AG08396 (cell line): ENCODE measurements at places on chromosomes 1 and 21.

- DNase-seq = no peak
These were observed 15.5 kb upstream of the SNX27 start for GRCh38 chr1:151596166-151596953.

GRCh38 chr1:96982118-96982517 lies 260.5 kb downstream of the PTBP2 start:
- DNase-seq = no peak

- peak; percentile 50 for DNase-seq
These were observed 19.9 kb downstream of the ATP8B2 start for GRCh38 chr1:154344977-154345837.

DNA sequence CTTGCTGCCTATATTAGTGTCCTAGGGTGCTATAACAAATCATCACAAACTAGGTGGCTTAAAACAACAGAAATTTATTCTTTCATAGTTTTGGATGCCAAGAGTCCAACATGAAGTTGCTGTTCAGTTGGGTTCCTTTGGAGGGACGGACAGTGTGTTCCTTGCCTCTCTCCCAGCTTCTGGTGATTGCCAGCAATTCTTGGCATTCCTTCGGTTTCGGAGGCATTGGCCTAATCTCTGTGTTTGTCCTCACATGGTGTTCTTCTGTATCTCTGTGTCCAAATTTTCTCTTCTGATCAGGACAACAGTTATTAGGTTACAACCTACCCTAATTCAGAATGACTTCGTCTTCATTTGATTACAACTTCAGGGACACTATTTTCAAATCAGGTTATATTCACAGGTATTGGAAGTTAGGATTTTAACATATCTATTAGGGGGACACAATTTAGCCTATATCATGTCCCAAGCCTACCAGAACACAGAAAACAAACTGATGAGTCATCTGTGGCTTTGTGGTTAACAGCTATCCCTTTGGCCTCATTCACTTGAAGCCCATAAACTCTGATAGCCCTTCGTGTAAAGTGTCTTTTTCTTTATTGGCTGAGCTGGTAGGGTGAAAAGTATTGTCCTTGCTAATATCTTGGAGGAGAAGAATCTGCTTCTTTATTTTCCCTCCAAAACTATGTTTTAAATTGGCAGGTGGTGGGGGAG lies 83.2 kb upstream of the PAPPA2 start:
- DNase-seq = no peak

DNA sequence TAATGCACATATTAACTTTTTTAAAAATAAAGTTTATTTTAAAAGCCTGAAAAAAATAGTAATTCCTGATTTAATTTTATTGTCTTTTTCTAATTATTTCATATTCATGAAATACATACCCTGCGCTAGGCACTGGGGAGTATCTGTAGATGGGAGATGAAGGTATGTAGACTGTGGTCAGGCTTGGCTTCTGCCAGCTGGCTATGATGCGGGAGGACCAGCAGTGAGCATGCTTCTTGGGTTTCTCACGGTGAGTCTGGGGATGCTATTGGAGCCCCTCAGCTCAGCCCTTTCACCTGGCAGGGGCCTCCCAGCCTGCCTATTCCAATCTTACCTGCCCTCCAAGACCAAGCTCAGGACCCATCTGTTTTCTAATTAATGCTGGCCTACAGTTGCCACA lies 138.4 kb downstream of the NOS1AP start:
- DNase-seq = no peak

DNA sequence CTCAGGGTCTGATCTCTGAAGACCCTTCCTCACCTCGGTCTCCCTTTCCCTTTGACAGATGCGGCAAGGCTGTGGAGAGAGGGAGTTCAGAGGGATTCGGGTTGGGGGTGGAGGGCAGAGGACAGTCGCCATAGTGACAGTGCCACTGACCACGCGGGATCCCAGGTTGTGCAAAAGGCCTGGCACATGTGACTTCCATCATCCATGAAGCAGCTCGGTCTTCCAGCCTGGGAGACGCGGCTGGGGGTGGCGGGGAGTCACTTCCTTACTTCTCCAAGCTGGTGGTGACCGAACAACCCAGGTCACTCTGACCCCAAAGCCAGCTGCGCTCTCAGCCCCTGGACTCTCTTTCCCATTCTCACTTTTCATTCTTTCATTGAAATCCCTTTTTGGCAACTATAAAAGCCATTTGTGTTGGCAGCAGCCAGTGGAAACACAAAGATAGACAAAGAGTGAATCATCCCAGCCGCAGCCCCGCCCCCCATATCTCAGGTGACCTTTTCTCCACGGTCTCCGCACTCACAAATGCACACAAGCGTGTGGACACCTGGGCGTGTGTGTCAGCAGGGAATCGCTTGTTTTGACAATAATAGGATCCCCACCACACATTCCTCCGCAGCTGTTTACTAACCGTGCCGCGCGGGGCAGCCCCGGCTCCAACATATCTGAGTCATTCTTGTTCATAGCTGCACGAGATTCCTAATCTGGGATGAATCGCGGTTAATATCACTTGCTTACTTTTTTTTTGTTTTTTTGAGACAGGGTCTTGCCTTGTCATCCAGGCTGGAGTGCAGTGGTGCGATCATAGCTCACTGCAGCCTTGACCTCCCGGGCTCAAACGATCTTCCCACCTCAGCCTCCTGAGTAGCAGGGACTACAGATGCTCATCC lies 68.3 kb downstream of the DHRS3 start:
- peak; percentile 88 for DNase-seq
